T follicular helper cell (primary cell): ENCODE measurements at places on chromosomes 13 and 19.

GRCh38 chr19:4555657-4556561, 3.6 kb downstream of the SEMA6B start:
- no peak for DNase-seq

- no peak for DNase-seq
Measured at GRCh38 chr13:99014522-99014921, 36.7 kb upstream of the DOCK9 start.

- no peak for DNase-seq
Measured at GRCh38 chr13:62687732-62688131, 1272.1 kb upstream of the PCDH20 start.

DNA sequence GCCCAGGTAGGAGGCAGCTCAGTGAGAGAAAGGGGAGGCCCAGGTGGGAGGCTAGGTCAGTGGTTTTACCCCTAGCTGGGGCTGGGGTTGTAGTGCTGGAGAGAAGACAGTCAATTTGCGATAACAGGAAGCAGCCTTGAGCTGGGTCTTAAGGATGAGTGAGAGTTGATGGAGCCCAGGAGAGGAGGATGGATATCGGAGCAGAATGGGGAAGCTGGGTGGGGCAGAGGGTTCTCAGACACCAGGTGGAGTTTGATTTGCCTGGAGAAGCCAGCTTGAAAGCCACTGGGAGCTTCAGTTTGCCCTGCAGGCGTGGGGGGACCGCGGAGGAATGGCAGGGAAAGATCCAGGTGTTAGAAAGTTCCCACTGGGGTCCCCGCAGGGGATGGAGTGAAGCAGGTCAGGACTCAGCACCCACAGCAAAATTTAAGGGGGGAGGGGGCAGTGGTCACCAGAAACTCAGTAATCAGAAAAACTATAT, 836 bp upstream of the CDC42EP5 start:
- no peak for DNase-seq

GRCh38 chr13:48304143-48304876, 759 bp downstream of the RB1 start:
- DNase-seq, result no peak

- no peak for DNase-seq
Measured at GRCh38 chr13:93767917-93768409, 541.4 kb downstream of the GPC6 start.

DNA sequence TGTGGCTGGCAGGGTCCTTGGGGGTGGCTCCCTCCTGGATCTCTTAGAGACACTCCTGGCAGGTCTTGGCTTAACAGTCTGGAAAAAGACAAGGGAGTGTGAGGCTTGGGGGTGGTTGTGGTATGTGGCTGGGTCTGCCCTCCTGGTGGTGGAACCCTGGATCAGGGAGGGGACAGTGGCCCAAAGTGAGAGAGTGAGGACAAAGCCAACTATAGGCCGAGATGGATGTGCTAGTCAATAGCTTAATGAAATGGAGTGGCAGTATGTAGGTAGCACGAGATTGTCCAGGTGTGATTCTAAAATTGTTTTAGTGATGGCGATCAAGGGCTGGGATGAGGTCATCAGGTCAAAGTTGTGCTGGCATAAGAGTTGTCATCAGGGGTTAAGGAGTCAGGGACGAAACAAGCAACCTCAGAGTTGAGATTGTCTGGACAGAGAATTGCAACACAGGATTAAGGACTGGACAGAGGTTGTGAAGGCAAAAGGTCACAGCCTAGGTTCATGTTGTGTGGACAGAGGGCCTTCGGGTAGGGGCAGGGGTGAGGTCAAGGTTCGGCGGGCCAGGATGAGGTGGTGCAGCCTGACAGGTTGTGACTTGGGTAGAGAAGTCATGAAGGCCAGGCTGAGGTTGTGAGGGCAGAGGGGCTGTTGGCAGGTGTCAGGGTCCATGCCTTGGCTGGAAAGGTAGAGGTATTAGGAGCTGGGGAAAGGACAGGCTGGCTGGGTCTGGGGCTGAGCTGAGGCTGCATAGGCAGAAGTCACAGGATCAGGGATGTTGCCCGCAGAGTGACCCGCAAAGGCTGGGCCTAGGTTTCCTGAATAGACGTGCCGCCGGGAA, 4.5 kb upstream of the RASAL3 start:
- DNase-seq, result no peak

- no peak for DNase-seq
Measured at GRCh38 chr13:100197591-100198365, 108.9 kb downstream of the PCCA start.

DNA sequence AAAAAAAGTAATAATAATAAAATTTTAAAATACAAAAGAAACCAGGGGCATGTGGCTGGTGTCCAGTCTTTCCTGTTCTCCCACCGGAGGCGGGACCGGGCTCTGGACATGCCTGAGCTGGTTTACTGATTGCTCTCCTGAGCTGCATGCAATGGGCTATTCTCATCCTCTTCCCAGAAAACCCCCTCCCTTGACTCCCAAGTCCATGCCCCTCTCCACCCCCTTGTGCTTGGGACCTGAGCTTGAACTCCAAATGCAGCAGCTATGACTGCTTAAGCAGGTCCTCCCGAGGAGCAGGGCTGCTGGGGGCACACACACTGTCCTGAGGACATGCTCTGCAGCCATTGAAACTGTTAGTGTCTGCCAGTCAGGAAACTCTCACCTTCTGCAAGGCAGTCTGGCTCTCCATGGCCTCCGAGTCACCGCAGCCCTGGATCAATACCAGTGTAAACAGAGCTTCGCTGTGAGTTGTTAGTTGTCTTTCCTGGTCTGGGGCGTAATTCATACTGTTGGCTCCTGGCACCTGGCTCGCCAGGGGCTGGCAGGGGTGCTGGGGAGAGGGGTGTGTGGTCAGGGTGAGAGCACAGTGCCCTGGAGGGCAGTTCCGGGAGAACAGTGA, 41.6 kb upstream of the CHST8 start:
- DNase-seq, result no peak

DNA sequence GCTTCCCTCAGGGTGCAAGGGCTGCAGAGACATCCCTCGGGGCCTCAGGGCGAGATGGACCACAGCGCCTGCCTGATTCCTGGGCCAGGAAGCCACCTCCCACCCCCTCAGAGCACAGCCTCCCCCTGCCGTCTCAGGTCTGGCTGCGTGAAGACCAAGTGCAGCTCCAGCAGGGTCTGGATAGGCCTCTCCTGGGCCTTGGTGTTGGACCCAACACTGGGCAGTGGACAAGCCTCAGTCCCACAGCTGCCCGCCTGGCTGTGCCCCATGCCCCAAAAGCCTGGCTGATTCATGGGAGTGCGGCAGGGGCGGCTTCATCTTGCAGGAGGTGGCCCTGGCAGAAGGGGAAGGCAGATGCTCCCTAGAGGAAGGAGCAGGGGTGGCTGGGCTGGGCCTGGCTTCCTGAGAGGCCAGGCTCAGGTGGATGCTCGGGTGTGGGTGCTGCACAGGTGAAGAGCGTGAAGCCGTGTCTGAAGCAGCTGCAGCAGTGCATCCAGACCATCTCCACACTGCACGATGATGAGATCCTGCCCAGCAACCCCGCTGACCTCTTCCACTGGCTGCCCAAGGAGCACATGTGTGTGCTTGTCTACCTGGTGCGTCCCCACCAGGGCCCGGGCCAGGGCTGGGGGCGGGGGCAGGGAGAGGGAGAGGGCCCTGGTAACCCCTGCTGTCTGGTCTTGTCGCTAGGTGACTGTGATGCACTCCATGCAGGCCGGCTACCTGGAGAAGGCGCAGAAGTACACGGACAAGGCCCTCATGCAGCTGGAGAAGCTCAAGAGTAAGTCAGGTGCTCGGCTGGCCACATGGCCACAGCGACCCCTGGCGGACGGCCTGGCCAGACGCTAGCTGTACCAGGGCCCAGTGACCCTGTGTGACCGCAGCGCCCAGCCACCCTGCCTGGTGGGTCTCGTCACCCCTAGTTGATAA, 21.7 kb downstream of the MAU2 start:
- no peak for DNase-seq

DNA sequence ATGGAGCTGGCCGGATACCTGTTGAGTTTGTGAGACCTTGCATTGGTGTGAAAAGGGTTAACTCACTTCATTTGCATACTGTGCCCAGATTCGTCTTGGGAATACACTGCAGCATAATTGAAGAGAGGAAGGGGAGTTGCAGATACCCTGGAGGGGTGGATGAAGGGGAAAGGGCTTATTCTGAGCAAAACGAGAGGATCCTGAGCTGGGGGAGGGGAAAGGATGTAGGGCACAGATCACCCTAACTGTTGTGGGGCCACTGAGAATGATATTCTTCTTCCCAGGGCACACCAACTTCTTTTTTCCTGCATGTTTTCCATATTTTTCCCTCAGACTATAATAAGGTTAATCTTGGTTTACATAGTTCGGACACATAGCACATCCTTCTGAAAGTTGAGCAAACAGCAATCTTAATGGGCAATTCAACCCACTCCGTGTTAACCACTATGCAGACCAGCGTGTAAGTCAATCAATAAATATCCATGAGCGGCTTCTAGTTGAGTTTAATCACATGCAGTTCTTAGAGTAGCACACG, 11.7 kb upstream of the PTPRS start:
- DNase-seq, result no peak

GRCh38 chr19:28859811-28860210, 353.1 kb downstream of the UQCRFS1 start:
- DNase-seq, result no peak

GRCh38 chr19:2574971-2575630, 99.2 kb downstream of the GADD45B start:
- DNase-seq, result no peak
